NCI-H1417 treated with DMSO at 0.1 percent for 48 hours (cell line): ENCODE measurements at places on chromosomes 7 and 10.

DNA sequence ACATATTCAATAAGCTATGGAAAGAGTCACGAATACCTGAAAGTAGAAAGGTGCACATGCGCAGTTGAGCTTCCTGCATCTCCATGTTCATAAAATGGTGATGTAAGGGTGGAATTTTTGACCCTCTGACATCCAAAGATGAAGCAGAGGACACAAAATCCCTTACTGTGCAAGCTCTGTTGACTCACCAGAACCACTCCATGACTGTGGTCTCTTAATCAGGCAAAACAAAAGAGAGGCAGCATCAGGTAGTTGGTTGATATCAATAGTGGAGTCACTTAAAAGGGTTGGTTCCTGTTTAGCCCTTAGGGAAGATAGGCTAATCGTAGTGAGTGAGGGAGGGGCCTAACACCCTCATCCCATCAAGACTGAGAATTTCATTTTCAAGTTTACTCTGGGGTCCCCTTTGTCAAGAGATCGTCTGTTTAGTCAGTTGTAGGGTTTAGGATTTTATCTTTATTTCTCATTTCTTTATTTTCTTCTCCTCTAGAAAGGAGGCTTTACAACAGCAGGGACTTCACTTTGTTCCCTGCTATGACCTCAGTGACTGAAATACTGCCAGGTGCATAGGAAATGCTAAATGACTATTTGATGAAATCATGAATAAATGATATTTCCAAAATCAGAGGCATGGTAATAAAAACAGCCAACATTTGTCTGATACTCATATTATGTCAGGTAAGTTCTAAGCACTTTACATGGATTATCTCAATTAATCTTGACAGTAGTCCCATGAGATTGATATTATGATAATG lies 98.1 kb downstream of the CD36 start:
- DNase-seq, result no peak

DNA sequence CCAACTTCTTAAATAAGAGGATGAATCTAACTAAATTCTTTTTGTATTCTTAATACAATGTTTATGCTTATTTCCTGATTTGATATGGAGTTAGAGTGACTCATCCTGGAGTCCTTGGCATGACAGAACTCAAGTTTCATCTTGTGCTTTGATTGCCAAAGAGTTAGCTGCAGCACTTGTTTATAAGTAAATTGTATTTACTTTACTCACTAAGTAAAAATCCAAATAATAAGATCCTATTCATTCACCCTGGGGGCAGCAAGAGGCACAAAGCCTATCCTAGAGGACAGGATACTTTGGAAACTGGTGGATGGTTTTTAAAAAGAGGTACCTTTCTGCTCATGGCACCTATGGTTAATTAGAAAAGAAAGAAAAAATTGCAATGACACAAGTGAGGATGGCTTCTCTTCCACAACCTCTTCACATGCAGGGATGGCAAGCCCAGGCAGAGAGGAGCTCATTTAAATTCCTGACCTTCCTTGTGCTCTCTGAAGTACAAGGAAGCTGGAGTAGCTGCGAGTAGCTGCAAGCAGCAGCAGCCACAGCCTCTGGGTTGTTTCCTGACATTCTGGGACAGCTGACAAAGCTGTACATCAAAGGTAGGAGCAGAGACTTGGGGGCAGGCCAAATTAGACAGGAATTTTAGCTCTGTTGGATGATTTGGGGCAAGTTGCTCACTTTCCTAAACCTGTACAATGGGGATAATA lies 28.5 kb upstream of the CROT start:
- DNase-seq, result no peak

DNA sequence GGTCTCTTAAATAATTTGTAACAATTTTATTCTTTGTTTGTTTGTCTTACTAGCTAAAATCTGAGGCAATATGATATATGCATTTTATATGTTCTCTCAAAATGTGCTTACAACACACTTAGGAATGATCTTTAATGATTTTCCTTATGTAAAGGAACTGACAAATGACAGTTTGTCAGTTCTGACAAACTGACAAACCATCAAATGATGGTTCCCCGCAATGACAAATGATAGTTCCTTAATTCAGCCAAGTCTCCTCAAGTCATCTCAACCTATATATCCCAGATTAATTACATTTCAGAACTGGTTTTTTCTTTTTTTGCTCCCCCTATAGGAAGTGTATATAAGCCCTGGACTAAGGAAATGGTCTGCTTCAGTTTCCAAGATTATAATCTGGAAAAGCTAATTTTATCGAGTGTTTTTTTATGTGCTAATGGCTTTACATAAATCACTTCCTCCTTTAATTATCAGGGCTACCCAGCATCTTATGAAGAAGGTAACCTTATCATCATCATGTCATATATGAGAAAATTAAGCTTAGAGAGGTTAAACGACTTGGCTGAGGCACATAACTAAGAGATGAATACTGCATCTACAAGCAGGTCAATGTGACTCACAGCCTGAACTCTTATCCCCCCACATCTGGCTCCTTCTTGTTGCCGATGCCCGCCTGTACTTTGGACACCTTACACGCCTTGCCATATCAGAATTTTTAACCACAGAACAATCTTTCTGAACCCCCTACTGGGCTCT lies 75.1 kb downstream of the RELN start:
- DNase-seq, result no peak

DNA sequence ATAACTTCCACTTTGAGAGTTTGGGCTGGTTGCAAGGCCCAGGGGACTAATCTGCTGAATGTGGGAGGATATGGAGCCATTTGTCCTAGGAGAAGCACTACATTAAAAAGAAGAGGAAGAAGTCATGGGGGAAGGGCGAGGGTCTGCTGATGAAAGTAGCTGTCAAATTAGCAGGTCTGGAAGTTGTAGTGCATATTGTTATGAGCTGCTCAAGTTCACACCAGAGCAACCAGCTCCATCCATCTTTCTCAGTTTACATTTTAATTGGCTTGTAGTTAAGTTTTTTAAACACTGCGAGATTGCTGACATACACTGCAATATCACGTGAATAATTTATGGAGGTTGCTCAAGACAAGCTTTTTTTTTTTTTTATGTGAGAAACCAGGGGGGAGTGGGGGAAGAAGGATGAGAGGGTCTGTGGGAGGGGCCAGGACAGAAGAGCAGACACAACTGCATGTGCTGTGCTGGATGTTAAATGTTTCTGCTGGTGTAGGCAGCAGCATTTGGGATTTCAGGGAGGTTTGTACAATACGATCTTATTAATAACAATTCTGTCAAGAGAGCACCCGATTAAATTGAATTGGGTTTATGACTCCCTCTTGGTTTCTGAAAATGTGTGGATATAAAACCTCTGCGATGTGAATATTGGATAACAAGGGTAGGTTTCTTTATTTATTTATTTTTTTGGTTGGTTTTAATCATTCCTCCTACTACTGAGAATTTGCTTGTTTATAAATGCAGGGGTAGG lies 759.0 kb upstream of the GALNT17 start:
- DNase-seq, result no peak

DNA sequence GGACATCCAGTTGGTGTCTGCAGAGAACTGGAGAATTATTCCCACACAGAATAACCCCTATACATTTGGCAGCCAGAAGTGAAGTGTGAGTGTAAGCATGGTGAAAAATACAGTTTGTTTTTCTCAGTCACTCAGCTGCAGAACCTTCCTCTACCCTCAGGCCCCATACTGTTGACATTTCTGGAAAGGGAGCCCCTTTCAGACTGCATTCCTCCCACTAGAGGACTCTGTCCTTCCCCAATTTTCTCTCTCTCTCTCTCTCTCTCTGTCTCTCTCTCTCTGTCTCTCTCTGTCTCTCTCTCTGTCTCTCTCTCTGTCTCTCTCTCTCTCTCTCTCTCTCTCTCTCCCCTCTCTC lies 86.8 kb upstream of the STEAP1B start:
- DNase-seq, result no peak

DNA sequence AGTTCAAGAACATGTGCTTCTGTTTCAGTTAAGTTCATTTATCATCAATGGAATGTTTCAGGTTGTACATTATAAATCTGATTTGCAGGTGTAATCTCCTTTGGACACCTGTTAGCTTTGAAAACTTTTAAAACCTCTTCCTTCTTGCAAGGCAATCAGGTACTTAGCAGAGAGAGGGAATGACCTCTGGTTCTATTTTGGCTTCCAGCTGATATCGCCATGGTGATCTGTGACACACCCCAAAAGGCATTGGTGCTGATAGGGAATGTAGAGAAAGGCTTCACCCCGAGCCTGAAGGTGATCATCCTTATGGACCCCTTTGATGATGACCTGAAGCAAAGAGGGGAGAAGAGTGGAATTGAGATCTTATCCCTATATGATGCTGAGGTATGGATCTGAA lies 35.4 kb downstream of the ACSL5 start:
- no peak for DNase-seq

- DNase-seq, result no peak
Observed at GRCh38 chr10:100370714-100371481, 23.9 kb downstream of the SCD start.

GRCh38 chr7:138116141-138116540 lies 39.9 kb downstream of the AKR1D1 start:
- DNase-seq, result no peak

DNA sequence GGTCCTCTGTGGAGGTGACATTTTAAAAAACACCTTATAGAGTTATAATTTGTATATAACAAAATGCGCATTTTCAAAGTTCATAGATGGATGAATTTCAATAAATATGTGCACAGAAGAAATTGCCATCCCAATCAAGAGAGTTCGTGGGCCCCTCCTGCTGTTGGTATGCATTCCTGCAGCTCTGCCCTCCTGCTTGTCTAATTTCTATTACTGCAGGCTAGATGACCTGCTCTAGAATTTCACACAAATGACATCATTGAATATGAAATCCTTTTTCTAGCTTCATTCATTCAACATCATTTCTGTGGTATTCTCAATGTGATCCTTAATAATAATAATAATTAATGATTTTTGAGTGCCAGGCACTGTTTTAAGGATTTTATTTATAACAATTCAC lies 348.2 kb downstream of the SDK1 start:
- no peak for DNase-seq

- no peak for DNase-seq
Observed at GRCh38 chr10:110425684-110426293, 71.9 kb upstream of the DUSP5 start.

- no peak for DNase-seq
Observed at GRCh38 chr7:99624484-99624883, 7.7 kb downstream of the ZSCAN25 start.

DNA sequence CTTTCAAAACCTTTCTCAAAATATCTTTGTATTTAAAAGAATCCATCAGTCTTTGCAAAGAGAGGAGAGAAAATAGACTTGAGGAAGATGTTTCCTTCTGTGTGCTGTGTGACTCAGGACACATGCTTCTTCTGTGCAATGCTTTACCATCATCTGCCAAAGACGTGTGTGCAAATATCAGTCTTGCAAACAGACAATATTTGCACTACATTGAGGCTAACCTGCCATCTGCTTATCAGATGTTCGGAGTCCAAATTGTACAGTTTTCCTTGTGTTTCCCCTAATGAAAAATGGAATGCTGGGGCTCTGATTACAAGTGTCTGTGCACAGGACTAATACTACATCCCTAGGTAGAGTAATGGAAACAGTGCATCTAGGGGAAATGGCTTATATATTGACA lies 353.1 kb upstream of the LRRTM3 start:
- no peak for DNase-seq

GRCh38 chr10:31522820-31523219 lies 203.8 kb downstream of the ZEB1 start:
- DNase-seq, result no peak

DNA sequence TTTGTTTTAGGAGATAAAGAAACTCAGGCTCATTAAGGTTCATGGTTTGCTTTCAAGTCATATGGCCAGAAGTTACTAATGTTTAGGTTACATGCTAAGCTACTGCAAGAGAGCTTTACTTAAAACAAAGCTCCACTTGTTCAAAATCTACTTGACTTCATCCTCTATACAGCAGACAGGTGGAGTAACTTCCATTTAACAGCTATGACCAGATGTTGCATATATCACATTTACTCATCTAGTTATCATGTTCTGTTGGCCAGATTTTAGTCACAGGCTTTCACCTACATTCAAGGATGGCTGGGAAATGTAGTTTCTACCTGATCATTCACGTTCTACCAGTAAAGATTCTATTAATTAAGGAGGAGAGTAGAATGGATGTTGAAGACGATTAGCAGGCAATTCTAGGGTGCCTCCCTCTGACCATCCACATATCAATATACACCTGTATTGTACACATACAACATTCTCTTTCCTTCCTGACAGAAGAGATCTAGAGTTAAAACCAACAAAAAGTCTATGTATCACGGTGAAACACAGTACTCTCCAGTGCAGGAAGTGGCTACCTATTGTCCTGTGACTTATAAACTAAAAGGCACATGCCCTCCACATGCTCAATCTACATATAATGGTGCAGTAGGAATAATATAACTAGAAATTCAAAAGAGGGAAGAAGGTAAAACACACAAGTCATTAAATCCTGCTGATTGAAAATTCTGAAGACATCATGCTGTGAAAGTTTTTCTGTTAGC lies 488.0 kb downstream of the MDFIC start:
- no peak for DNase-seq

DNA sequence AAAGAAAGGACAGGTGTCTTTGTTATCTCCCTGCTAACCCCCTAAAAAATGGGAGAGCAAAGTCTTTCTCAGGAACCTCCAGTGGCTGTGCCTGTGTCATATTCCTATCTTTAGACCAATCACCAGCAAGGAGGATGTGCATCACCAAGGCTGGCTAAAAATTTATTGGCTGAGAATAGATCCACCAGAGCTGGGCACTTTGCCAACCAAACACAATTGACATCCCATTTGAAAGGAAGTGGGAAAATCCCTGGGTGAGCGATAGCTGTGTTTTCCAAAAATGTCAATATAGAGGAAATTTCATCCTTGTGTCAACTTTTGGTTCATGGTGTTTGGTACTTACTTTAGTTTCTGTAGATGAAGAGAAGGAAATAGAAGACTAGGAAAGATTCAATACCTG lies 13.1 kb upstream of the GPR141 start:
- DNase-seq, result no peak

- DNase-seq, result no peak
Observed at GRCh38 chr7:51031216-51031615, 248.5 kb upstream of the GRB10 start.

DNA sequence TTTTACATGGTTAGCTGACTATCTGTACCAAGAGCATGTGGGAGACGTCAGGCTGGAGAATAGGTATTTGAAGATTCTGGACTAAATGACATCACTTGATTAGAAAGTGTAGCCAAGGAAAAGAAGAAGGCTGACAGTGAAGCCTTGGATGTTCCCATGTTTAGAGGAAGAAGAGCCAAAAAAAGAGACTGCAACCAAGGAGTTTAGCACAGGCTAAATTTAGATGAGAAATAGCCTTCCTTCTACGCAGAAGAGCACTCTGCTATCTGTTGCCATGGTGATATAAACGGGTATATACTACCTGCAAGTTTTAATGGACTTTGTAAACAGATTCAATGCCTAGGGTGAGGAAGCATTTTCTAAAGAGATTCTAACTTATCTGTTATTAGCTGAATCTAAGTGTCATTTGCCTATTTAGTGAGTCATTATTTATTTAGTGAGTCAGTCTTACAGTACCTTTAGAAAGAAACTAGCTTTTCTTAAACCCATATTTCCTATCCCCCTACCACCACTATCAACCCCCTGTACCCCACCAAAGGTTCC lies 69.8 kb downstream of the CDK6 start:
- DNase-seq, result peak; percentile 37

- no peak for DNase-seq
Observed at GRCh38 chr10:386771-387592, 251.7 kb downstream of the ZMYND11 start.

- no peak for DNase-seq
Observed at GRCh38 chr7:114852293-114852692, 69.6 kb upstream of the MDFIC start.

- DNase-seq, result no peak
Observed at GRCh38 chr7:95630702-95631458, 34.6 kb upstream of the PDK4 start.
